ENCODE measurements at places on chromosomes 4 and X.
A peak's percentile ranks its signal among the peaks of the same experiment; 100 is the strongest.

DNA sequence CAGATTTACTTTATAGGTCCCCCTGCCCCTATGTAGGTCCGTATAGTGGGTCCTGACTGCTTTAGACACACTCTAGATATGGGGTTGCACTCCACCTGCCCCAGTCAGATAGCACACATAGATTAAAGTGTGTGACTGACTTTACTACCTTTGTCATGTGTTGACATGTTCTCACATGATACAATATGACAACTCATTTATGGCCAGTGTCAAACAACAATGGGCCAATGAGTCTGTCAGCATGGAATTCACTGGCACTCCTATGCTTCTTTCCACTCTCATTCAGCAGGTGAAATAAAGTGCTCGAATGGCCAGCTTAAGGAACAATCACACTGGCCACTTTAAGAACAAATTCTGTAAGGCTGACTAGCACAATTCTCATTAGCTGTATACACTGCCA, 23.8 kb upstream of the FMR1NB start:
- no peak for DNase-seq

GRCh38 chr4:10730590-10730989, 46.0 kb upstream of the CLNK start:
- no peak for DNase-seq

DNA sequence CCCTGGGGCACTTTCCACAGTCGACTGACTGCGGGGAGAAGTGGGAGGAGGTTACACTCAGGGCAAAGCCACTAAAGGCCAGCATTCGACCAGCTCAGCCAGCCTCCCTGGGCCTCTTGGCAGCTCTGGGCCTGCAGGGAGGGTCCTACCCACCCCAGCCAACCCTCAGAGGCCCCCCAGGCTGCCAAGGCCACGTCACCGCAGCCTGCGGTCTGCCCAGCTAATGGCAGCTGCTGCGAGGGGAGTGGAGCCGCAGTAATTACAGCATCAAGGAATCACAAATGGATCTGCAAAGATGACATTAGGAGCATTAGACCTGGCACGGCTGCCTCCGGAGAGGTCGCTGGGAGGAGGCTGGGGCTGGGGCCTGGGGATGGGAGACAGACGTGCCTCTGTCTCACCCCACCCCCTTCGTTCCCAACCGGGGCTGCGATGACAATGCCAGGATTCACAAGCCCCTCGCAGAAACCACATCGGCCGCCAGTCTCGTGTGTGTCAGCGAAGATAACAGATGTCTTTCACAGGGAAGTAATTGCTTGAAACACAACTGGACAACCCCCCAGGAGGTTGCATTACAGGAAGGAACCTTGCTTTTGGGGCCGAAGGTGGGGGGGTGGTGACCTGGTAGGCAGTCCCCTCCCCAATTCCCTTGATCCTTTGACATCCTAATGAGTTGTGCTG, 367.6 kb downstream of the BCOR start:
- DNase-seq, result no peak

DNA sequence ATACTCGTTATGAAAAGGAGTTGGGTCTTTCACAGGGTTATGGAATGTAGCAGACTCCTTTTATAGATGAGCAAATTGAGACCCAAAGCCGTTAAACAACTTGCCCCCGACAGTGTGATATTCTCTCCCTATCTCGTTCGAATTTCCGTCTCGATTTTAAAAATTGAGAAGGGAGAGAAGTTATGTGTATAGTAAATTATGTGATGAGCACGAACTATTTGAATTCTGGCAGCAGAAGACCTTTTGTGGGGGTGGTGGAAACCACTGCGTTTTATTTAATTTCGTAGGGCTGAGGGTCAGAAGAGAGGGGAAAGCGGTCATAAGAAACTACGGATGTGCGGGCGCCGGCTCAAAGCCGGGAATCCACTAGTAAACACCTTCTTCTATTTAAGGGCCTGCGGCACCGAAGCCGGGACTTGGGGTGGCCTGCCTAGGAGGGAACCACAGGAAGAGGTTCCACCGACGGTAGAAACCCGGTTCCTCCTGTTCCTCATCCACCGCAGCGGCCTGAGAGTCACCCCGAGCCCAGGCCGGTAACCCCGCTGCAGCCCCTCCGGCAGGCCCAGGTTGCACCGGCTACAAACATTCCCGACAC, 1.5 kb upstream of the DDX3X start:
- DNase-seq, result peak; percentile 25

GRCh38 chrX:47566841-47567240, 5.8 kb downstream of the ARAF start:
- no peak for DNase-seq

DNA sequence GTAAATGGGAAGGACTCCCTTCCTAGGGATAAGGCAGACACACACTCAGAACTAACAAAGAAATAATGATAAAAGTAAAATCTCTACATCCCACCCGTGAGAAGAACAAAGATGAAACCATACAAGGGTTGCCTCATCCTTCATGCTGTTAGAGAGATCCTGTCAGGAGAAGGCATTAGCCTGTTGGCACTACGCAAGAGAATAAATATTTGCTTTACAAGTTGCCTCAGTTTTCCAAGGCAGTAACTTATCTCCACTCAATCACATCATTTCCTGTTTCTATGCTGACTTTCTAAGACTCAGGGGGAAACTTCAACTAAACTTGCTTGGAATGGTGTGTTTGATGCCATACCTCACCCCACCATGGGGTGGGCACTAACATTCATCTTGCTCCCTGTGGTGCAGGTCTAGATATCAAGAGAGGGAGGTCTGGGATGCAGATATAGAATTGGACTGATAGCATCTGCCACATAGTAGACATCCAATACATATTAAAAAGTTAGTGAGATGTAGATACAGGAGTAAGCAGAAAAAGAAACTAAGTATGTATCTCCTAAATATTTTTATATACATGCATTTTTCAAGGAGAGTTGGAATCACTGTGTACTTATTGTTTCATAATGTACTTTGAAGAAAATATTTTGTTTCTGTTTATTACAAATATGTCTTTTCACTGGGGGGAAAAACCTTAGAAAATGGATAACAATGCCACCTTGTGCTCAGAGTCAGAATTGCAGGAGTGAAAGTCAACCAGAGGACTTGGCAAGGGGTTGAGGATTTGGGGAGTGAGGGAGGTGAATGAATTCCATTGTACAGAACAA, 57.2 kb upstream of the BEX4 start:
- DNase-seq, result no peak

GRCh38 chr4:67204441-67204840, 340.9 kb downstream of the CENPC start:
- no peak for DNase-seq

- DNase-seq, result no peak
These were observed 44.2 kb downstream of the SLC4A4 start for GRCh38 chr4:71382900-71383560.

DNA sequence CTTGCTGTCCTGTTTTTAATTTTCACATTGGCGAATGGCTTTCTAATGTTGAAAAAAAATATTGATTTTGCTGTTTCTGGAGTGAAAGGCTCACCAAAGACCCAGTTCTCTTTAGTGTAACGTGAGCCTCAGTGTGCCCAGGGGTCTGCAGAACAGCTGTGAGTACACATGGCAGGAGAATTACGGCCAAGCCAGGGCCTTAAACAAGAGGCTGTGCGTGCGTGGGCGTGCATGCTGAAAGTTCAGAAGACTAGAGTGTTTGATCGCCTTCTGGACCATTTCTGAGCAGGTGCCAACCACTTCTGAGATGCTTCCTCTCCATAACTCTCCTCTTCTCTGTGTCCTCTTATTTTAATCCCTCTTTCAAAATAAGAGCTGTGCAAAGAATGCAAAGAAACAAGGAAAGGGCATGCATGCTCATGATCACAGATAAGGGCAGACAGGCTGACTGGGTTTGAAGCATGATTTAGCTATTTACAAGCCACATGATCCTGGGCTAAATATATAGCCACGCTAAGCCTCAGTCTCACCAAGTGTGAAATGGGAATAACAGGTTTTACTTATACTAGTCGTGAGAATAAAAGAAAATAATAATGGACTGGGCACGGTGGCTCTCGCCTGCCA, 9.9 kb downstream of the PHEX start:
- DNase-seq, result no peak

- no peak for DNase-seq
These were observed 16.5 kb downstream of the RXFP1 start for GRCh38 chr4:158538176-158538575.

DNA sequence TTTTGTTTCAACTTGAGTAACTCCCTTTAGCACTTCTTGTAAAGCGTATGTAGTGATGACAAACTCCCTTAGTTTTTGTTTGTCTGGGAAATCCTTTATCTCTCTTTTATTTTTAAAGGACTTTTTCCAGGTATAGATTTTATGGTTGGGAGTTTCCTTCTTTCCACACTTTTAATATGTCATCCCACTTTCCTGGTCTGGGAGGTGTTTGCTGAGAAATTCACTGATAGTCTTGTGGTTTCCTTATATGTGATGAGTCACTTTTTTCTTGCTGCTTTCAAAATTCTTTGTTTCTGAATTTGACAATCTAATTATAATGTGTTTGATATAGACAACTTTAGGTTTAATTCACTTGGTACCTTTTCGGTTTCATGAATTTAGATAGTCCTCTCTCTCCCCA, 353.9 kb downstream of the GPAT3 start:
- no peak for DNase-seq

- no peak for DNase-seq
These were observed 875 bp downstream of the RGS12 start for GRCh38 chr4:3293401-3294391.

DNA sequence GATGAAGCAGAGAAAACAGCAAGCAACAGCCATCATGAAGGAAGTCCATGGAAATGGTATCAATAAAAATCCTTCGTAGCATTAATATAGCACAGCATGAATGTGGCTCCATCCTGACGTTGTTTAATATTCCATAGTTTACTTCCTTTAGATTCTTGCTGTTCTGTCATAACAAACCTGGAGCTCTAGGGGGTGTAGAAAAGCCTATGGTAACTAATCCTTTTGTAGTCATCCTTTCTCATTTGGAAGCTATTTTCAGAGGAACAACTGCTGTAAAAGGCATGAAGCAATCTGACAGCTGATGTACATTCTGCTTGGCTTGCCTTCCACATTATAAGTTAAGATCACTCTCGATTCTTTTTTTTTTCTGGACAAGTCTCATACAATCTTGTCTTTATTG, 914 bp downstream of the MYOZ2 start:
- no peak for DNase-seq

- DNase-seq, result no peak
These were observed 35.9 kb upstream of the PPA2 start for GRCh38 chr4:105509714-105510113.

DNA sequence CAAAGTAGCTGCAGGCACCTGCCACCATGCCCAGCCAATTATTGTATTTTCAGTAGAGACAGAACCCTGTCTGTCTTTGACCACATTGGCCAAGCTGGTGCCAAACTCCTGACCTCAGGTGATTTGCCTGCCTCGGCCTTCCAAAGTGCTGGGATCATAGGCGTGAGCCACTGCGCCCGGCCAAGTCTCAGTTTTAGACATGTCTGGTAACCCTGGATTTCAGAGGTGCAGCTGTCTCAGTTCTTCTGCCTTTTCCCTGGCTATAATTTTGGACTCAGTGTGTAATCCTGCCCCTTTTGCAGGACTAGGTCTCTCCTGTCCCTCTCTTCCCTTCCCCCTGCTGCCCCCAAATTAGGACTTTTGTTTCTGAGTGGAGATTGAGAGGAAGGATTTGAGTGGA, 46.6 kb downstream of the FAM193A start:
- no peak for DNase-seq

GRCh38 chr4:89158884-89159503, 47.7 kb downstream of the TIGD2 start:
- DNase-seq, result no peak

- DNase-seq, result no peak
These were observed 186.2 kb upstream of the BCOR start for GRCh38 chrX:40283981-40284380.

- DNase-seq, result no peak
These were observed 204.7 kb upstream of the GABRA2 start for GRCh38 chr4:46594661-46595060.

DNA sequence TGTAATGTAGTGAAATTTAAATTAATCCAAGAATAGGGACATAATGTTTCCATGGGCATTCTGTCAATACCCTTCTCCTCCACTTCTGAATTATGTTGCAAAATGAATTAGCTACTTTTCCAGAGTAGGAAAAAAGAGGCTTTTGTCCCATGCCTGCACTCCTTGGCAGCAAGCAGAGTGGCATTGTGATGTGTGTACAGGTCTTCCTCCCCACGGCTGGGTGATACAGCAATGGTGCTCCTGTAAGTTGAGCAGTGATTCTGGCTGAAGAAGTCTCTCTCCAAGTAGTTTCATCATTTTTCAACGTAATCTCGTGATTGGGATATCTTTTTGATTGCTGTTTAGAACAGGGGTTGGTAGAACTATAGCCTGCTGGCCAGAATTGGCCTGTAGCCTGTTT, 59.9 kb downstream of the KIT start:
- DNase-seq, result no peak

GRCh38 chrX:71636438-71637252, 18.3 kb upstream of the CXCR3 start:
- DNase-seq, result no peak

DNA sequence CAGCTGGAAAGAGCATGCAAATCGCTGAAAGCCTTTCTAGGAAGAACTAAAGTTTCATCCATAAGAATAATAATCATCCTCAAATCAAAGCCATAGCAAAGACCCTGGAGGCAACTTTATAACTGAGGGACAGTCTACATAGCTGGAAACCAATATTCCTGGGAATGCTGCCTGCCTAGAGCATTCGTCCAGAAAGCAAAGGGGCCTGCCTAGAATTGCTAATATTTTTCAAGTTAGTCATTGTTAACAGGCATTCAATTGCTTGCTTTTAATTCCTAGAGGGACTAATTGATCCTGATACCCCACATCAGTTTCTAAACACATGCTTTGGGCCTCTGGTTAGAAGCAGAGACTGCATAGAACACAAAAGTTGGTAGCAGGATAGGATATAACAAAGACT, 4.2 kb upstream of the PPARGC1A start:
- no peak for DNase-seq

DNA sequence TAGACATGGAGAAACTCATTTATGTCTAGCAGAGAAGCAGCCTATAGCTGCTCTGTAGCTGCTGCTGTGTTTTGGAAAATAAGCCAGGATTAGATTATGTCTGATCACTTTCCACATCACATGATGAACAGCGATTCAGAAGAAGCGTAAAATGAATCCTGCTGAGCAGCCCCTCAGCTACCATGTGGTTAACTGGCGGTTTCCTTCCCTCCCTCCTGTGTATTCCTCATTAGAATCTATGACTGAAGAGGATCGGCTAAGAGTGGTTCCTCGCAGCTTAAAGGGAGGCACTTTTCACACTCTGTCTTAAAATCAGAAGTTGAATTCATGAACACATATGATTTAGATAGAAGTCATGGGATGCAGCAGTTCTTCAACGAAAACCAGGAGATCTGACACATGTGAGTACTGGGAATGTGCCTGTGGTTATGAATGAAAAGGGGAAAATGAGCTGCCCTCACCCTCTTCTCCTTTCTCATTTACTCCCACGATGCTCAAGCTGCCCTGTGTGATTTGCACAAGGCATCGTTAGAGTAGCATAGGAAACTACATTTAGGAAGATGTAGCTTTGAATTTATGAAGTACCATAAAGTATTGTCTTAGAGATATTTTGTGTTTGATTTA, at the start of gene PPEF1:
Gene PPEF1 (plus strand): TSS at position 220 of the 624 bp plus-strand sequence. CDS start 136 bp downstream, at position 356.
- no peak for DNase-seq
